ENCODE measurements at places on chromosomes 1 and 21.

DNA sequence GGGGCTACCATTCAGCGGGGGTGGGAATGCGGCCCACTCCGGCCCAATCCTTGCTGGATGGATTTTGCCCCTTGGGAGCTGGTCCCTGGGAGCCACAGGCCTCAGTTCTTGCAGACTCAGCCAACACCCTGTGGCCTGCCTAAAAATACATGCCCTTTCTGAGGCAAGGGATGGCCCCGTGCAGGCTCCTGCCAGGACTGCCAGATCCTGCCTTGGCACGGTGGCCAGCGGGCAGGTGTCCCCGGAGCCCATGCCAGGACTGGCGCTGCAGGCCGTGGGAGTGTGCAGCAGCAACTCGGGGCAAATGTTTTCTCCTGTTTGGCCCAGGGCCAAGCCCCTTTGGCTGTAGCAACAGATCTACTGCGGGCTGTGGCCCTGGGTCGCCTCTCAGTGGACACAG lies 1.6 kb upstream of the PANK4 start:
- H3K4me1 ChIP-seq: peaks cover 62% of the 10 kb centered on the region
- no peaks in the 10 kb centered on the region for H3K36me3 ChIP-seq
- H3K4me3 ChIP-seq: no peak overlapping the region

DNA sequence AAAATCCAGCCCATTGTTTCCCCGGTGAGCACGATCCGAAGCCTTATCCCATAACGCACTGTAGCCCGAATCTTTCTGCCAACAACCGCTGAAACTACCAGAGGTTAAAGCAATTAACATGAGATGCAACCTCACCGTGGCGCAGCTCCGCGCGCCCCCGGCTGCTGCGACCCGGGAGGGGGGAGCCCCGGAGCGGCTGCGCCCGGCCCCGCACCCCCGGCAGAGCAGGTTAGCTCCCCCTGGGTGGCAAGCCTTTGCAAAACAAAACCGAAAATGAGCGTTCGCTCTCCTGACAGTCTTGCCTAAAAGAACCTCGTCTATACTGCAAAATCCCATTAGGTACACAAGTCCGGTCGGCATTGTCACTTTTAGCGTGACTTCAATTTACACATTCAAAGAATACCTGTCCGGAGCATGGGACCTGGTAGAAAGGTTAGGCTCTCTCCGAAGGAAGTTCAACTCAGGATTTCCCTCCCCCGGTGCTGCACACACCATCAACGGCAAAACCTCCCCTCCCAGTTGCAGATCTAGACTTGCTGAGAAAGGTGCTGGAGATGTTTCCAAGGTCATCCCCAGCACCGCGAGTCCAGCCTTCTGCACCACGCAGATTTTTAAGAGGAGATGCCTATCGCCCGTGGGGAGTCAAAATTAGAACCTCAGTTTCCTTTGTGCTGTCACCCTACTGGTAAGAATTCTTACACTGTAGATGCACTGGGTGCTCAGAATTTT lies 107.5 kb downstream of the ZNF281 start:
- peaks cover 15% of the 10 kb centered on the region for H3K4me1 ChIP-seq
- H3K4me3 ChIP-seq: peak overlapping the region; percentile 99

GRCh38 chr21:23986214-23986613 lies 1621.1 kb downstream of the MRPL39 start:
- H3K27me3 ChIP-seq: no peaks in the 10 kb centered on the region
- H3K4me3 ChIP-seq: no peak overlapping the region
- H3K27ac ChIP-seq: no peak overlapping the region
- H3K4me1 ChIP-seq: no peaks in the 10 kb centered on the region
- no peak for DNase-seq

DNA sequence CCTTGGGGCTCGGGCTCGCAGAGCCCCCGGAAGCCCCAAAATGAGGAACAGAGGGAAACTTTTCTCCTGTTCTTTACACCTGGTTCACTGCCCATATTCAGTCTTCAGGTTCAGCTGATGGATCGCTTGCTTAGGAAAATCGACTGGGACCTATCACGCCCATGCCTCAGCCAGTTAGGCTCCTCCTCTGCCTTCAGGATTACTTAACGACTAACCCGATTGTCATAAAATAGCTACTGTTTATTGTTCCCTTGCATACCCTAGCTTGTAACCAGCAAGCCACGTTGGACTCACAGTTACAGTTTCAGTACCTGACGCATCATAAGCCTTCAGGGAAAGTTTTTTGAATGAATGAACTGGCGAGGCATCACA lies 692 bp downstream of the TARDBP start:
- peaks cover 41% of the 10 kb centered on the region for H3K36me3 ChIP-seq
- no peaks in the 10 kb centered on the region for H3K27me3 ChIP-seq
- peak overlapping the region; percentile 91 for H3K4me3 ChIP-seq
- peak overlapping the region; percentile 91 for H3K27ac ChIP-seq
- H3K4me1 ChIP-seq: peaks cover 46% of the 10 kb centered on the region

DNA sequence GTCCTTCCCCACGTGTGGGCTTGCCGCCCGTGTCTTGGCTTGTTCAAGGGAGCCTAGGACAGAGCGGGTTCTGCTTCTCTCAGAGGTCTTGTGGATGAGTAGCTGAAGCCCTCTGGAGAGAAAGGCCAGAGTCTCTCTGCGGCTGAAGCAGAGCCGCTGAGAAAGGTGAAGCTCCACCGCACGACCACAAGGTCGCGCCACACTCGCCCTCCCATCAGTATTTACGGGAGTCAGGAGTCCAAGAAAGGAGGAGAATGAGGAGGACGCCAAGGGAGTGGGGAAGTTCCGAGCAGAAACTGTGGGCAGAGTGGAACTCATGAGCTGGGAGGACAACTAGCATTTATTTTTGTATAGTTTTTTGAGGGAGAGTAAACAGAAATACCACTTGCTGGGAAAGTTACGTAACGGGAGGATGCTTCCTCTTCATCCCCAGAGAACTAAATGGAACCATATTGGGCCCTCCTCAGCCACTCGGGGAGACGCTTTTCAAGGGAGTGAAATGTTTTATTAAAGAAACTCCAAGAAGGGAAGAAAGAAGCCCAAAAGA lies 51.6 kb upstream of the HAO2 start:
- H3K4me3 ChIP-seq: no peak overlapping the region
- no peak for DNase-seq
- no peaks in the 10 kb centered on the region for H3K27me3 ChIP-seq

- H3K27ac ChIP-seq: no peak overlapping the region
- H3K27me3 ChIP-seq: no peaks in the 10 kb centered on the region
- H3K4me1 ChIP-seq: no peaks in the 10 kb centered on the region
- no peak overlapping the region for H3K4me3 ChIP-seq
- DNase-seq: no peak
Measured at GRCh38 chr1:222582099-222582774, 7.5 kb downstream of the TAF1A start.

DNA sequence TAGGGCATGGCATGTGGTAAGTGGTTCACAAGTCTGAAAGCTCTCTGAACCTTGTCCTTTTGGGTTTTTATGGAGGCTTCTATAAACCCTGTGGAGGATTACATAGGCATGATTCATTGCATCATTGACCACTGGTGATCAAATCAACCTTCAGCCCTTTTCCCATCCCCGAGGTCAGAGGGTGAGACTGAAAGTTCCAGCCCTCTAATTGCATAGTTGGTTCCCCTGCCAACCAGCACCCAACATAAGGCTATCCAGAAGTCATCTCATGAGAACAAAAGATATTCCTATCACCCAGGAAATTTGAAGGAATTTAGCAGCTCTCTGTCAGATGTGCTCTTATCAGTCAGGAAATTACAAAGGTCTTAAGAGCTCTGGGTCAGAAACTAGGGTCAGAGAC lies 89.5 kb upstream of the ARTN start:
- H3K27me3 ChIP-seq: no peaks in the 10 kb centered on the region
- no peaks in the 10 kb centered on the region for H3K4me1 ChIP-seq
- H3K27ac ChIP-seq: no peak overlapping the region

DNA sequence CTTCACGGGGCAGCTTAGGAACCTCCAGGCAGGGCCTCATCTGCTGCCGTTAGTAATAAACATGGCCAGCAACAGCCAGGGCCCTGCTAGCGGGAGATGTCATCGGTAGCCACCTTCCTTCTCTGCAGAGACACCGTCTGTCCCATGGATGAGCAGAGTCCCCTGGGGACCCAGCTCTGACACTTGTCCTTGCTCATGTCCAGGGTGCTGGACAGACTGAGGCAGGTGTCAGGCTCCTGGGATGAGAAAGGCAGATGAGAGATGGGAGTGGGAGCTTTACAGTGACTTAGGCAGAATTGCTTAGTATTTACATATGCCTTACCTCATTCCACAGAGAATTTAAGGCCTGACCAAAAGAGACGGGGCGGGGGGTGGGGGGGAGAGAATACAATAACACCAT lies 25.0 kb downstream of the CAPN2 start:
- no peak for DNase-seq
- H3K36me3 ChIP-seq: peaks cover 36% of the 10 kb centered on the region
- H3K27ac ChIP-seq: no peak overlapping the region
- no peaks in the 10 kb centered on the region for H3K27me3 ChIP-seq
- peaks cover 4% of the 10 kb centered on the region for H3K4me1 ChIP-seq

- no peaks in the 10 kb centered on the region for H3K4me1 ChIP-seq
- DNase-seq: no peak
- H3K36me3 ChIP-seq: no peaks in the 10 kb centered on the region
- H3K27ac ChIP-seq: no peak overlapping the region
Measured at GRCh38 chr1:203954788-203955552, 93.6 kb downstream of the SNRPE start.
